ENCODE measurements at places on chromosomes 5 and 9.
A peak's percentile ranks its signal among the peaks of the same experiment; 100 is the strongest.

GRCh38 chr9:33988219-33988890, 60.3 kb downstream of the UBAP2 start:
- peak; percentile 1 for DNase-seq

DNA sequence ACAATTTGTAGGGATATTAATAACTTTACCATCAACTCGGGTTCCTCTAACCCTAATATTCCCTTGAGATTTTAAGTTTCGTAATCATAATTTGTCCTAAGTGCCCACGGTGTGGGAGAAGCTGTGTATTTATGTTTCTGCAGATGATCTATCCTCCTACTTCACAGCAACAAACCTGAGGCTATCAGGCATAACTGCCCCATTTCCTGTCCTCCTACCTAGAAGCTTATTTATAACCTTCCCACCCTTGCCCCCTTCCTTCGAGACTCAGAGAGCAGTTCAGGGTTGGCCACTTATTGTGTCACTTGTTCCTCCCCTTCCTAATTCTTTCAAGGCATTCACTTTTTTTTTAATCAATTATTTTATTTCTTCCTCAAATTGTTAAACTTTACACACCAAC, 29.6 kb upstream of the LCP2 start:
- DNase-seq: no peak

GRCh38 chr9:83313781-83314180, 224.4 kb downstream of the FRMD3 start:
- no peak for DNase-seq

DNA sequence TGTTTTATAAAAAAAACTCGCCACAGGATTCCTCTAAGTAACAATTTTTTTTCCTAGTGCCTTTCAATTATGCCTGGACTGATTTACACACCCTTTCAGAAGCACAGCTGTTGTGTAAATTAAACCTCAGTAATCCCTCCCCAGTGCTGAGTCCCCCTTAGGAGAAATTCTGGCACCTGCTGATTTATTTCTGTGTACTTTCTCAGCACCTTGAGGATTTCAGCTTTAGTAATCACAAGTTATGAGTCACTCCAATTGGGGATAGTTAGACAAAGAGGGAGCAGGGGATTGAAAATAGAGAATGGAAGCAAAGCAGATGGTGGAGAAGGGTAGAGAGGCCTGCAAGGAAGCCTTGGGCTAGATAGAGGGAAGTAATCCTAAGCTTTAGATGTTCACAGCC, 171.7 kb downstream of the TTLL11 start:
- DNase-seq: no peak

DNA sequence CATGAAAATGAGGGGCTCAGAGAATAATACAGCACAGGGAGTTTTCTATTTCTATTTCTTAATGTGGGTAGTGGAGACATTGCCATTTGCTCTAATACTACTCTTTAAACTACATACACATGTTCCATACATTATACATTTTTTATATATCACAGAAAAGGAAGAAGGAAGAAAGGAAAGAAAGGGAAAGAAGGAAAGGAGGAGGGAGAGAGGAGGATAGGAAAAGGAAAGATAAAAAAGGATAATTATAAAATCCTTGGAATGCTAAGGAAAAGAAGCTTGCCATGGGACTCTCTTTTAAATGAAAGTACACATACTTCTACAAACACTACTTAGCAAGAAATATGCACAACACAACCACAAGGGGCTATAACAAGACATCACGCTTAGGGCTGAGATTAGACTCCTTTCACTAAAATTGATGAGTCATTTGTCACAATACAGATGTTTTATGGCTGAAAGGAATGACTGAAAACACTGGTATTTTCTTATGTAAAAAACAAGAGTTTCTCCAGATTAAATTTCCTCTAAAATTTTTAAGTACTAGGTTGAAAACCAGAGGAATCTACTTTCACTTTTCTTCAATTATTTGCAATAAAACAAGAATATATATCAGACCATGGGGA, 219.8 kb downstream of the ARL15 start:
- peak; percentile 91 for DNase-seq

- DNase-seq: no peak
Observed at GRCh38 chr5:153880106-153880505, 158.6 kb downstream of the FAM114A2 start.

DNA sequence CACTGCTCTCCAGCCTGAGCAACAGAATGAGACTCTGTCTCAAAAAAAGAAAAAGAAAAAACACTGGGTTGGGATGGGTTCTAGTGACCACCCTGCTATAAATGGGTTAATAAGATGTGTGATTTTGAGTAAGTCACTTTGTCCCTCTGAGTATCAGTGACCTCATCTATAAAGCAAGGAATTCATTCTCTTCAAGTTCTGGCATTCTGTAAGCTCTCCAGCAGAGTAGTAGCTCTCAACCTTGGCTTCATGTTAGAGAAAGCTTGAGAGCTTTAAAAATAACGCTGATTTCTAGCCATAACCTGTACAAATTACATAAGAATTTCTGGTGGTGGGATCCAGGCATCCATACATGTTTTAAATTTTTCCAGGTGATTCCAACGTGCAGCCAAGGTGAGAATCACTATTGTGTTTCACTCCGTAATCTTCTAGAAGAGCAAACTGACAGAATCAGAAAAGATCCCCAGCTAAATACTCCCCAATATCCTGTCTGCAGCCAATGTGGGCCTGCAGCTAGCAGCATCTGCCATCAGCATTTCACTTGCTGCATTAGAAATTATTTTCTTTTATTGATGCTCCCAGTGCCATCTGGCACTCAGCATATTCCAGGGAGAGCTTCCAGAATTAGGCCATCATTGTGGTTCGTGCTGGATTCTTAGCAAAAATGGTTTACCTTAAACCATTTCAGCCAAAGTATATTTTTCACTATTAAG, 109.4 kb downstream of the FEM1C start:
- no peak for DNase-seq

DNA sequence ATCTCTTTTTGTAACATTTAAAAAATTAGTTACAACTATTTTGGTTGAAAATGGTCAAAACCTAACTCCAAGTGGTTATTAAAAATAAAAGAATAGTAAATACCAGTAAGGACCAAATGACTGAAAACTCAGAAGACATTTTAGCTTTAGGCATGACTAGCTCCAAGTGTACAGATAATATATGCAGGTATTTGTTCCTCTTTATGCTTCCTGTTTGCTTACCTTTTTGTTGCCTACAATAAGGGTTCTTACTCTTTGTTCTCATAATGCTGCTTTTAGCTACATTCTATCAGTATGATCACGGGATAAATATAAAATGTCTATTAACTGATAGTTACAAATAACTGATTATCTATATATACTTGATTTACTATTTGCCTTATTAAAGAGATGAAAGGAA, 259.6 kb downstream of the CDH12 start:
- no peak for DNase-seq

DNA sequence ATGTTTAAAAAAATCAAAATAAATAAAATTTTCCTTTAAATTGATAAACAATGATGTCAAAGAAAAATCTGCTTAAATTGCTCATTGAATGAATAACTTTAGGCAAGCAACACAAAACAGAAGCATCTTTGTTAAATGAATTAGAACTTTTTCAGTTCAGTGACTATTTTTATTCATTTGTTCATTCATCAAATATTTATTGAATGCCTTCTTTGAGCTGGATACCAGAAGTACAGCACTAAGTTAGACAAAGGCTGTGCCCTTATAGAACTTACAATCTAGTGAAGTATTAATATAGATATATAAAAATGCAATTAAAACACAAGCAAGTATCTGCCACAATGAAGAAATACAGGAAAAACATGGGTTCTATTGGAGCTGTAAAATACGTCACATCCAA, 10.8 kb downstream of the FNIP1 start:
- no peak for DNase-seq

DNA sequence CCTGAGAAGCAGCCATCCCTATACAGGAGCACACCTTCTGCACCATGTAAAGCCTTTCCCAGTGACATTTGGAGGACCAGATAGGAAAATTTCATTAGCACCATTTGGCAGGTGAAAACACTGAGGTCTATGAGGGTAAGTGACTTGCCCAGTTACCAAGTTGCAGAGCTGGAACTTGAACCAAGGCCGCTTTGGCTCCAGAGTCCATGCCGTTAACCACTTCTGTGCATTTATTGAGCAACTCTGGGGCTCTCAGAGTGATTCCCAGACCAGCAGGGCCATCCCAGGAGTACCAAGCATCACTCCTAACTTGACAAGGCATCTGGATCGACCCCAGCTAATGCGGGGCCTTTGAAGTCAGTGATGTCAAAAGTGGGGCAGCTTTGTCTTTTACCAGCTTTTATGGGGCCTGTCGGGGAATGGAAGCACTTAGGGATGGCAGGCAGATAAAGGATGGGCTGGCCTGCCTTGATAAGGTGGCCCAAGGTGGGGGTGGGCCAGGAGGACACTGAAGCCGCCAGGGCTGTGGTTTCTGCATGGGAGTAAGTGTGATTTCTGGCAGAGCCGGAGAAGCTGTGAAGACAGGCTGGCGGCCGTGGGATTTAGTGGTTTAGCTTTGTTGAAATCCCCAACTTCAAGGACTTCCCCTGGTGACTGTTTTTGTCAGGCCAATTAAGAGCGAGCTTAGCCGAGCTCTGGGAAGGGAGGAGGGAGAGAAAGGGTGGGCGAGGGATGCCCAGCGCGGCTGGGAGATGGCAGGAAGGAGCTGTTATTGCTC, 127.3 kb downstream of the MACROH2A1 start:
- DNase-seq: peak; percentile 58

GRCh38 chr5:63081402-63081801, 502.8 kb downstream of the LRRC70 start:
- DNase-seq: no peak

- DNase-seq: peak; percentile 56
Observed at GRCh38 chr9:131627648-131628458, 82.5 kb downstream of the PRRT1B start.

DNA sequence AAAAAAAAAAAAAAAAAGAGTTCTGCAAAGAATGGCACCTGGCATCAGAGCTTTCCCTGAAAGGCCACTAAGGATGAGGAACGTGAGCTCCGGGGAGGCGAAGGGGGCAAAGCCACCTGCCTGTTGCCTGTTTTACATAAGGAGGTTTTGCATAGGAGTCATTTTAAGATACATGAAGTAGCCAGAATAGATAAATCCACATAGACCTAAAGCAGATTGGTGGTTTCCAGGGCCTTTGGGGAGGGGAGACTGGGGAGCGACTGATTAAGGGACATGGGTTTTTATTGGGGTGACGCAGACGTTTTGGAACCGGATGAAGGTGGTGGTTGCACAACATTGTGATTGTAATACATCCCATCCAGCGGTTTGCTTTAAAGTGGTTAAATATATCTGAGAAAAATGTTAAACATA, 7.1 kb downstream of the NEK6 start:
- DNase-seq: peak; percentile 77

- DNase-seq: peak; percentile 88
Observed at GRCh38 chr9:134325813-134326723, at the start of gene RXRA. Gene RXRA (plus strand): TSS chr9:134326455. CDS start chr9:134326632, 177 bp downstream.

GRCh38 chr5:149820012-149820411, 89.9 kb downstream of the PPARGC1B start:
- no peak for DNase-seq

DNA sequence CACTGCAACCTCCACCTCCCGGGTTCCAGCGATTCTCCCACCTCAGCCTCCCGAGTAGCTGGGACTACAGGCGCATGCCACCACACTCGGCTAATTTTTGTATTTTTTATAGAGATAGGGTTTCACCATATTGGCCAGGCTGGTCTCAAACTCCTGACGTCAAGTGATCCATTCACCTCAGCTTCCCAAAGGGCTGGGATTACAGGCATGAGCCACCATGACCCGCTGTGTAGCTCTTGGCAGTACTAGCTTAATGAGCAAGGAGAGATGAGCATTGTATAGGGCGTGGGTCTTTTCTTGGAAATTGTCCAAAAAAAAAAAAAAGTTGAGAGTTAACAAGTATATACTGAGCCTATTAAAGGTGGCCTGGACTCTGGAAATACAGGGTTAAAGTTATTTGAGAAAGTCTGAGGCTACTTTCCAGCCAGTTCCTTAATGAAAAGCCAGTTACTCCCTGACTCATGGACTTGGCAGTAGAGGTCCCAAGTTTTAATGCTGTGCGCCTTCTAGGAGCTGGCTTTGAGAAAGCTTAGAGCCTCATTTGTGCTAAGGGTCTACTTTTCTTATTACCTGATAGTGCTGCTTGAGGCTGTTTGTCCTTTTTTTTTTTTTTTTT, 4.2 kb upstream of the FGF18 start:
- DNase-seq: peak; percentile 38

DNA sequence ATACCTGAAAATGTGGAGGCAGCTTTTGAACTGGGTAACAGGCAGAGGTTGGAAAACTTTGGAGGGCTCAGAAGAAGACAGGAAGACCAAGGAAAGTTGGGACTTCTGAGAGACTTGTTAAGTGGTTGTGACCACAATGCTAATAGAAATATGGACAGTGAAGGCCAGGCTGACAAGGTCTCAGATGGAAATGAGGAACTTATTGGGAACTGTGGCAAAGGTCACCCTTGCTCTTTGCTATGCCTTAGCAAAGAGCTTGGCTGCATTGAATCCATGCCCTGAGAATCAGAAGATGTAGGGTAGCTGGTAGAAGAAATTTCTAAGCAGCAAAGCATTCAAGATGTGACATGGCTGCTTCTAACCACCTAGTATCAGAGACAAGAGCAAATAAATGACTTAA, 244.4 kb upstream of the ADRA1B start:
- no peak for DNase-seq

GRCh38 chr5:127428748-127429147, 88.7 kb upstream of the PRRC1 start:
- DNase-seq: no peak

DNA sequence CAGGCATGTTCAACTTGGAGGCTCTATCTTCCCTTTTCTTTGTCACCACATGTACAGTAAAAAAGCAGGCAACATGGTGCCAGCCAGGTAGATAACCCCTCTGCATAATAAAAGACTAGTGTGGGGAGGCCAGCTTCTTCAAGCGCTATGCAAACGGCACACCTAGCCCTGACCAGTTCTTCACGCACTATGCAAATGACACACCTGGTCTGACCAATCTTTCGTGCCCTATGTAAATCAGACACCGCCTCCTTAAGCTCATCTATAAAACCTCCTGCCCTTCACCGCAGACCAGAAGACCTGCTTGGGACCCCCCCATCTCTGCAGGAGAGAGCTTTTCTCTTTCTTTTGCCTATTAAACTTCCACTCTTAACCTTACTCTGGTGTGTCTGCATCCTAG, 28.1 kb upstream of the UGCG start:
- no peak for DNase-seq

DNA sequence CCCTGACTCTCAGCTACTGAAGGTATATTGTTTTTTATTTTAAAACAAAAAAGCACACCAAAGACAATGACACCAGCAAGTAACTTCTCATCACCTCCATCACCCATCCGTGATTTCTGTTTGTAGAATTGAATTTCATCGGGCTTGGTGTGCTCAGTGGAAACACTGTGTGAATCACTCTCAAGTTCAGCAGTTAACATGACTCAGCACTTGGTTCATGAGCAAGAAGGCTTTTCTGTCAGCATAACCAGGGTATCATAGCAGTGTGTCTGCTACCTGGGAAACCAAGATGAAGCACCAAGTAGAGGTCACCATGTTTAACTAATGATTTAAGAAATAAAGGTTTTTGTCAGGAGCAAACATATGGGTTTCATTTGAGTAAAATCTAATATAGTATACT, 123.7 kb downstream of the INSYN2B start:
- DNase-seq: peak; percentile 82

All from EH (cell line).